T-helper 17 cell (primary cell): ENCODE measurements at places on chromosomes 16 and 17.

- no peak for DNase-seq
- no peaks in the 10 kb centered on the region for H3K4me1 ChIP-seq
- peaks cover 2% of the 10 kb centered on the region for H3K36me3 ChIP-seq
Measured at GRCh38 chr16:4928227-4928626, 8.7 kb downstream of the PPL start.

DNA sequence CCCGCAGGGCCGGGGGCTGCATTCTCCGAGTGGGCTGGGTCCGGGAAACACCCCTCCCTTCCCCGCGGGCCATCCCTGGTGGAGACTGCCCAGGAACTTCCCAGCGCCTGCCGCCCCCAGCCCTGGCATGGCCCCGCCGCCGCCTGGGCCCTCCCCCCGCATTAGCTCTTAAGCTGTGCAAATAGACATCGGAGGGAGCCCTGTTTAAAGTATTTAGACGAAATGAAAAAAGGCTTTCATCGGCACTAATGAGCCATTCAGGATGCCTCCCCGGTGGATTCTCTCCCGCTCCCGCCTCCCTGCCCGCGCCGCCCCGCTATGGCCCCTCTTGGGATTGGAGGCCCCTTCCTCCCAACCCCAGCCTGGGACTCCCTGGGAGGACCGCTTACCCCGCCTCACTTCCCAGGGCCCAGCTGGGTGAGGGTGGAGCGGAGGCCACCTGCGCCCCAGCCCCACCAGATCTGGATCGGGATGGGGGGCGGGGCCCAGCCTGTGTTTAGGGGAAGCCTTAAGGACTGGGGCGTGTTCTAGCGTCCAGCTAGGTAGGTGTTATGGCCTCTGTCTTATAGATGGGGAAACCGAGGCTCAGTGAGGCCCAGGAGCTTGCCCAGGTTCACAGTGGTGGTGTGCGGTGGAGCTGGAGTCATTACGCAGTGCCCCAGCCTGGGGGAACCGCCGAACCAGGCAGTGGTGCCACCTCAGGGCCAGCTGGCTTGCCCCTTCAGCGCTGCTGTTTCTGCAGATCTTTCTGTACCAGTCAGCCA is 19.7 kb downstream of the SEZ6 start:
- DNase-seq: no peak
- H3K27me3 ChIP-seq: no peaks in the 10 kb centered on the region
- H3K4me1 ChIP-seq: peaks cover 12% of the 10 kb centered on the region
- H3K36me3 ChIP-seq: no peaks in the 10 kb centered on the region
- H3K4me3 ChIP-seq: no peak overlapping the region

GRCh38 chr17:17663160-17664063 is 17.8 kb upstream of the RAI1 start:
- DNase-seq: peak; percentile 49
- H3K4me1 ChIP-seq: peaks cover 16% of the 10 kb centered on the region
- no peaks in the 10 kb centered on the region for H3K36me3 ChIP-seq
- H3K27me3 ChIP-seq: no peaks in the 10 kb centered on the region
- peak overlapping the region; percentile 64 for H3K27ac ChIP-seq

GRCh38 chr16:80366023-80366422 is 174.8 kb upstream of the DYNLRB2 start:
- no peak overlapping the region for H3K4me3 ChIP-seq
- H3K4me1 ChIP-seq: no peaks in the 10 kb centered on the region
- no peaks in the 10 kb centered on the region for H3K36me3 ChIP-seq
- H3K27me3 ChIP-seq: peaks cover 27% of the 10 kb centered on the region

- DNase-seq: no peak
- H3K27me3 ChIP-seq: no peaks in the 10 kb centered on the region
- H3K27ac ChIP-seq: peak overlapping the region; percentile 79
- H3K4me3 ChIP-seq: peak overlapping the region; percentile 83
- H3K36me3 ChIP-seq: no peaks in the 10 kb centered on the region
Measured at GRCh38 chr16:67703626-67704025, 15.5 kb downstream of the GFOD2 start.

GRCh38 chr16:49542946-49543630 is 169.5 kb downstream of the C16orf78 start:
- H3K36me3 ChIP-seq: no peaks in the 10 kb centered on the region
- no peak overlapping the region for H3K4me3 ChIP-seq
- peaks cover 10% of the 10 kb centered on the region for H3K27me3 ChIP-seq
- H3K27ac ChIP-seq: no peak overlapping the region

DNA sequence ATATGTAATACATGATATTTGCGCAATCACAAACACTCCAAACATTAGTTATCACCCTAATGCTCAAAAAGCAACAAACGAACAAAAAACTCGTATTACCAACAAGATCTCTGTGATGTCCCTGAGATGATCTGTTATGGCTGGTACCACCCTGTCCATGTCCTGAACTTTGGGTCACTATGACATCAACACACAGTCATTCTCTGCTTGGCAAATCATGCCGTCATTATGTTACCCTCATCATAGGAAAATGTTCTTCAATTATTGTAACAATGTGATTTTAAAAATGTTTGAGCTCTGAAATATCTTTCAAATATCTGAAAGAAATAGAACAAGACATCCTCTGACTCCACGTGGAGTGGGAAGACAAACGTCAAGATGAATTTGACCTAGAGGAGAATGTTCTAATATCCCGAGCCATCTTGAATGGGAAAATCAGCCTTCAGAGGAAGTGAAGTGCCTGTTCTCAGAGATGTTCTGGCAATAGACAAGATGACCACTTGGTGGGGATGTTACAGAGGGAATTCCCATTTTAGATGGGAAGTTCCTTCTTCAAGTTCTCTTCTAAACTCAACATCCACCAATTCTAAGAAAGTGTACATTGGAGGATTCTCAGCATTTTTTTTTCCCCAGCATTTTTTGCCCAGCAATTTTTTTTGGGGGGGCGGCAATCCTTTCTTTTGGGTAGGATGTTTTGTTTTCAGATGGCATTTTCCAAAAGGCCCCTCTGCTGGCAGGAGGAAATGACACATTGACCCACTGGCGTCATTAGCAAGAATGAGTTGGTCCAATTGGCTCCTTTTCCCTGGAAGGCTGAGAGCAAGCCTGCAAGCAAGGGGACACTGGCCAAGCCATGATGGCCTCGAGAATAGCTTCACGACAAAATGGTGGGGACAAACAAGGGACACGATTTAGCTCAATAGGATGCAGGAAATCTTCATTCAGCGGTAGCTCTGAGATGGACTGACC is 3.7 kb upstream of the HSD17B2 start:
- peaks cover 2% of the 10 kb centered on the region for H3K36me3 ChIP-seq
- peaks cover 44% of the 10 kb centered on the region for H3K27me3 ChIP-seq
- H3K4me1 ChIP-seq: peaks cover 3% of the 10 kb centered on the region
- DNase-seq: no peak
- no peak overlapping the region for H3K27ac ChIP-seq

DNA sequence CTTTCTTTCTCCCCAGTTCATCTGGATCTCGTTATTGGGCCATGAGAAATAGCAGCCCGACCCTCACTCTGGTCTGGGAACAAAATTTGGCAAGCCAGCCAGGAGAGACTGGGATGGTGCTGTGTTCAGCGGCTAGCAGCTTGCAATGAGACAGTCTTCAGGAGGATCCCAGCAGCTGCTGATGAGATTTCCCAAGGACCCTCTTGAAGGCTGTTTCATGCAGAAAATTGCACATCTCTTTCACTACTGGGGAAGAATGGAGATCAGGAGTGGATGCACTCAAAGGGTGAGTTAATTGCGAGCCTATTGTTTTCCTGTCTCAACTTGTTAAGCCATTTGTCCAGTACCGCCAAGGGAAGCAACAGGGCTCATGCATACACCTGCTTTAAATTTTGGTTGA is 5.5 kb upstream of the COIL start:
- H3K4me1 ChIP-seq: peaks cover 2% of the 10 kb centered on the region
- DNase-seq: no peak
- no peaks in the 10 kb centered on the region for H3K36me3 ChIP-seq
- H3K27me3 ChIP-seq: no peaks in the 10 kb centered on the region
- H3K27ac ChIP-seq: no peak overlapping the region

DNA sequence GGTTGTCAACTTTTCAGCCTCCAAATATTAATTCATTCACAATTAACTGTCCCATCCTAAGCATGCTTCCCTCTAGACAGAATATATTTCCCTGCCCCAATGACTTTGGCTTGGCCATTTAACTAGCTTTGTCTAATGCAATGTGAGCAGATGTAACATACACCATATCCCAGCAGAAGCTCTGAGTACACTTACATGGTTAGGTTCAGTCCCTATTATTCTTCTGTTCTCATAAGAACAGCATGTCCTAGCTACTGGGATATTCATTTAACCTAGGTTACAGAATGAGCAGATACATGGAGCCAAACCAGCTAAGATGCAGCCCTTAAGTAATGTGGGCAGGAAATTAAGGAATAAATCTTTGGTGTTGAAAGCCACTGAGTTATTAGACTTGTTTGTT is 31.8 kb downstream of the MED13 start:
- H3K36me3 ChIP-seq: peaks cover 4% of the 10 kb centered on the region
- peaks cover 3% of the 10 kb centered on the region for H3K4me1 ChIP-seq
- peak overlapping the region; percentile 47 for H3K27ac ChIP-seq
- no peaks in the 10 kb centered on the region for H3K27me3 ChIP-seq

- DNase-seq: no peak
- no peaks in the 10 kb centered on the region for H3K27me3 ChIP-seq
- no peaks in the 10 kb centered on the region for H3K36me3 ChIP-seq
- H3K4me3 ChIP-seq: no peak overlapping the region
- no peaks in the 10 kb centered on the region for H3K4me1 ChIP-seq
Measured at GRCh38 chr16:52035436-52035835, 511.5 kb downstream of the TOX3 start.

DNA sequence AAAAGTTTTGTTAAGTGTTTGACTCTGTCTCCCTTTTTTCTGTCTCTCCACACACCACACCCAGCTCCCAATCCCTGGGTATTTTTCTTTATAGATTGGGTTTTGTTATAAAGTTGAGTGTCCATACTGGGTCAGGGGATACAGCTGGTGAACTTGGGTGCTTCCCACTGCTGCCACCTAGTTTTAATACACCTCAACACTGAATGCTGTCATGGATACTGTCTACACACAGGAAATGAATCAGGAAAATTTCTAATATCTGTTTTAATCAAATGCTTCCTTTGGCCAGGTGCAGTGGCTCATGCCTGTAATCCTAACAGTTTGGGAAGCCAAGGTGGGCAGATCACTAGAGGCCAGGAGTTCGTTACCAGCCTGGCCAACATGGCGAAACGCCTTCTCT is 5.3 kb upstream of the TAOK1 start:
- peaks cover under 1% of the 10 kb centered on the region for H3K36me3 ChIP-seq
- H3K27ac ChIP-seq: no peak overlapping the region

DNA sequence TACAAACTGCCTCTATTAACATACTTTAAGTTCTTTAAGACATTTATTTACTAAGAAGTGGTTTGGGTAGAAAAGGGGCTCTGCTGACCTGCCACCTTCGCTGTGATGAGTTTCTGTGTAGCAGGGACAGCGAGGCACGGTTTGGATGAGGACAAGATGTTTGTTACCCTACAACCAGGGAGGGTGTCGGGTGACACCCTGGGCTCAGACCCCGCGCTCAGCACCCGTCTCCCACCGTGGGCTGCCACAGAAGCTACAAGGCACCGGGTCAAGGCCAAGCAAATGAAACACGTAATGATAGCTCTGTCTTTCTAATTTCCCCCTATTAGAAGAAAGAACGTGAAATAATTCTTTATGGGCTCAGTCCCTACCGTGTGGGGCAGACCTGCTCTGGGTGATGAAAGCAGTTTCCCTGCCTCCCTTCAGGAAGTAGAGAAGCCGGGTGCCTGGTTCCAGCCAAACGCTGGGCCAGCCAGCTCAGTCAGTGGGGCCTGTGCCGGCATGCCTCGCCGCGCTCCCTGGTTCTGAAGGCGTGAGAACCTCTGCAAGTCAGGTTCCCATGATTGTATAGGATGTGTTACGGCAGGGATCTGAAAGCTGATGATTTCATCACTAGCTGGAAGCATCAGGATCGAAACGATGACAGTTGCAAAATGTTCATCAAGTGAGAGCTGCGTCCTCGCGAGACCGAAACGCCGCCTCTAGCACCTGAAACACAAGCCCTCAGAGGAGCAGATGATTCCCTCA is 3.9 kb downstream of the ZNF750 start:
- H3K27me3 ChIP-seq: no peaks in the 10 kb centered on the region
- no peak overlapping the region for H3K4me3 ChIP-seq
- DNase-seq: no peak
- no peaks in the 10 kb centered on the region for H3K36me3 ChIP-seq

DNA sequence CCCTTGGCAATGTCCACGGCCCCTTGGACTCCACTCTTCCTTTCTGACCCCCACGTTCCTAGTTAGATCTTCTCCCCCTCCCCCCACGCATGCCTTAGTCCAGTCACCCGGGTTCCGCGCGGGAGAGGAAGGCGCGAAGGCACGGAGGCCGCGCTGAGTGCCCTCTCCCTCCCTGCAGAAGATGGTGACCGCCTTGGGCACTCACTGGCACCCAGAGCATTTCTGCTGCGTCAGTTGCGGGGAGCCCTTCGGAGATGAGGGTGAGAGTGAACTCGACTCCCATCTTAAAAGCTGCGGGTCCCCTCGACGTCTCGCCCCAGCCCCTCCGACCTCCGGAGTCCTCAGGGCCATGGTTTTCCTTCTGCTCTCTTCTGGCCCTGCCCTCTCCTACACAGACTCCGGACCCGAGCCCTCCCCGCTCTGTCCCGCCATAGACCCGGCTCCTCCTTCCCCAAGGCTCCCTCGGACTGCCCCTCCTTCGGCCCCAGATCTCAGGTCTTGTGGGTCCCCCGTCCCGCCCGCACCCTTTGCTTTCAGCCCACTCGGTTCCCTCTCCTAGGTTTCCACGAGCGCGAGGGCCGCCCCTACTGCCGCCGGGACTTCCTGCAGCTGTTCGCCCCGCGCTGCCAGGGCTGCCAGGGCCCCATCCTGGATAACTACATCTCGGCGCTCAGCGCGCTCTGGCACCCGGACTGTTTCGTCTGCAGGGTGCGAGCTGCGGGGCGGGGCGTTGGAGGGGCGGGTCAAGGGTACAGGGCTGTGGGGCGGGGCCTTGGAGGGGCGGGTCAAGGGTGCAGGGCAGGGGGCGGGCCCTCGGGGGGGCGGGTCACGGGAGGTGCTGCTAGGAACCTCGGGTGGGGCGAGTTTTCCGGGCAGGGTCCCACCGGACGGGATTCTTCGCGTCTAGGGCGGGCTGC is 4.6 kb downstream of the TGFB1I1 start:
- peaks cover 15% of the 10 kb centered on the region for H3K4me1 ChIP-seq
- H3K36me3 ChIP-seq: peaks cover 2% of the 10 kb centered on the region
- peak overlapping the region; percentile 91 for H3K4me3 ChIP-seq
- peak overlapping the region; percentile 19 for H3K27ac ChIP-seq
- peak; percentile 88 for DNase-seq
